ENCODE measurements at places on chromosomes 12 and 14.

DNA sequence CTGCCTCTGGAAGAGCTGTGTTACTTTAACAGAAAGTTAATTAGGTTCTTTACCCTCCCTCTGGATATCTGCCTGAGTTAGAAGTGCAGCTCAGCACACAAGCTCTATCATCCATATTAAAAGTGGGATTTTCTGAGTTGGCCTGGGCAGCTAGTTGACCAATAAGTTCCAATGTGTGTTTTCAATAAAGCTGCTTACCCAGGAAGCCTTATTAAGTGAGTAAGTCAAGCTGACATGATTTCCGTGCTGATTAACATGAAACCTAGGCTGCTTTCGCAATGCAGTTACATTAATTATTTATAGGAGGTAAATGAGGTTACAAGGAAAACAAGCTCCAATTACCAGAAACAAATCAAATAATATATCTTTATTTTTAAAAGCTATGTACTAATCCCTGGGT, 4.8 kb downstream of the NEUROD4 start:
- DNase-seq = no peak

DNA sequence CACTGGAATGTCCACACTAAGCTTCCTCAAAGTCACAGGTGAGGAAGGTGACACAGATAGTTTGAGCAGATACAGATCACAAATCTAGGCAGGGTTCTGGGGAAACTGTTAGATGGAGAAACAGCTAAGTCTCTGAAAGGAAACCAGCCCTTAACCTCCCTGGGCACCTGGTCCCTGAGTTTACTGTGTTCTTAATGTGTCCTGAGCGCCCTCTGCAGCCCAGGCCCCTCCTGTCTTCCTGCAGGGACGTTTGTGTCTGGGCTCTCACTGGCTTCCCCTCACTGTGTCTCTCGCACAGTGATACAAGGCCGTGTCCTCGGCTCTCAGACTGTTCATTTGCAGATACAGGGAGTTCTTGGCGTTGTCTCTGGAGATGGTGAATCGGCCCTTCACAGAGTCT, 684.3 kb downstream of the TMEM121 start:
- no peak for DNase-seq

- no peak for DNase-seq
Measured at GRCh38 chr14:87052646-87053225, 940.2 kb downstream of the GALC start.

- DNase-seq = no peak
Measured at GRCh38 chr12:53453953-53454640, 2.2 kb downstream of the PCBP2 start.

- no peak for DNase-seq
Measured at GRCh38 chr12:11630046-11630706, 19.3 kb upstream of the ETV6 start.

- no peak for DNase-seq
Measured at GRCh38 chr12:7241404-7242005, 52.0 kb downstream of the PEX5 start.

DNA sequence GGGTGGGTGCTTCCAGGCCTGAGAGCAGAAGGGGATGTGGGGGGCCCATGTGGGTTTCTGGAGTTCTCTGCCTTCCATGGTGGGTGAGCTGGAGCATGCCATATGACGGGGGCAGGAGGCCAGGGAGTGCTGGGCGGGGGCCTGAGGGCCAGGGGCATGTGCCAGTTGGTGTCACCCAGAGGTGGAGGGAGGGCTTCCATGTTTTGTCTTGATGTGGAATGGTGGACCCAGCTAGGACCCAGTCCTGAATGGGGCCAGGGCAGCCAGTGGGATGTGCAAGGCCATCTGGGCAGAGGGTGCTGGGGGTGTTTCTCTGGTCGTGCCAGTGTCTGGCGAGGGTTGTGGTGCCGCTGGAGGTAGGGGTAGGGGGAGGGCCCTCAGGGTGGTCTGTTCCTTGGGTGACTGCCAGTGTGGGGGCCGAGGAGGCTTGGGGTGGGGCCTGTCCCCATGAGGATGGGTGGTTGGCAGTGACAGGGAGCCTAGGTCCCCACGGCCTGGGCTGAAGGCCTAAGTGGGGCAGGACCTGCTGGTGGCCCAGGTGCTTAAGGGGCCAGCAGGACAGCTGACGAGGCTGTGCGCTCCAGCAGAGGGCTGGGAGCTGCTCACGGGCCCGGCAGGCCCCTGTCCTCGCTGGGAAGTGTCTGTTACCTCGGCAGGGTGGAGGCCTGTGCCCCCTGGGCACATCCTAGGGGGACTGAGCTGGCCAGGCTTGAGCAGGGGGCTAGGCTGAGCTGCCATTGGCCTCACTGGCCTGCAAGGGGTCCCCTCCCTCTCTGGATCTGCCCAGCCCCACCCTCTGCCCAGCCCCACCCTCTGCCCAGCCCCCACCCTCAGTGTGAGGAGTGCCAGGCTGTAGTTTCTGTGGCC, 26.8 kb downstream of the CEP170B start:
- DNase-seq = no peak

- no peak for DNase-seq
Measured at GRCh38 chr14:81273961-81274575, 53.3 kb upstream of the GTF2A1 start.

- no peak for DNase-seq
Measured at GRCh38 chr14:54854181-54854580, 48.4 kb downstream of the GCH1 start.

DNA sequence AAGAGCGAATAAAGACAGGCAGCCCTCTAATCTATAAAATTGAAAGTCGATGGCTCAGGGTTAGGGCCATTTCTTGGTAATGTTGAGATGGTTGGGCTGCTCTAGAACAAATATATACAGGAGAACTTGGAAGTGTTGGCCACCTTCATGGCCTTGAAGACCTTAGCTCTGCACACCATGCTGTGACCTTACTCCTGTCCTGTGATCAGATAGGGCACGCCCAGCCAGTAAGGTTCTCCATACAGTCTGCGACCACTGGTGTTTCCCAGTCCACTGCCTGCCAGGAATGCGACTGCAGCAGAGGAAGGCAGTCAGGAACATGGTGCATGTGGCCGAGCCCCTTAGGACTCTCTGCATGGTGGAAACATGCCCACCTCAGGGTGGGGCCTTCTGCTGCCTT, 73.2 kb upstream of the PSMA6 start:
- DNase-seq = no peak
